ENCODE measurements at places on chromosomes 2 and 18. TPM values are rescaled to one million over a fixed set of nuclear protein-coding genes. Genes with fewer than 3 reads are reported as not detected.

The CFAP65 gene
- total RNA-seq = 0.05 TPM

The TXNDC2 gene
- total RNA-seq = not detected

The SIX3 gene
- not detected for total RNA-seq

The NPAS2 gene
- total RNA-seq = 38.3 TPM

The MTLN gene
- 46.4 TPM for total RNA-seq

The UPP2 gene
- not detected for total RNA-seq

The ASXL3 gene
- 1.7 TPM for total RNA-seq

The CROCC2 gene
- 0.05 TPM for total RNA-seq

The FOXD4L1 gene
- not detected for total RNA-seq

DNA sequence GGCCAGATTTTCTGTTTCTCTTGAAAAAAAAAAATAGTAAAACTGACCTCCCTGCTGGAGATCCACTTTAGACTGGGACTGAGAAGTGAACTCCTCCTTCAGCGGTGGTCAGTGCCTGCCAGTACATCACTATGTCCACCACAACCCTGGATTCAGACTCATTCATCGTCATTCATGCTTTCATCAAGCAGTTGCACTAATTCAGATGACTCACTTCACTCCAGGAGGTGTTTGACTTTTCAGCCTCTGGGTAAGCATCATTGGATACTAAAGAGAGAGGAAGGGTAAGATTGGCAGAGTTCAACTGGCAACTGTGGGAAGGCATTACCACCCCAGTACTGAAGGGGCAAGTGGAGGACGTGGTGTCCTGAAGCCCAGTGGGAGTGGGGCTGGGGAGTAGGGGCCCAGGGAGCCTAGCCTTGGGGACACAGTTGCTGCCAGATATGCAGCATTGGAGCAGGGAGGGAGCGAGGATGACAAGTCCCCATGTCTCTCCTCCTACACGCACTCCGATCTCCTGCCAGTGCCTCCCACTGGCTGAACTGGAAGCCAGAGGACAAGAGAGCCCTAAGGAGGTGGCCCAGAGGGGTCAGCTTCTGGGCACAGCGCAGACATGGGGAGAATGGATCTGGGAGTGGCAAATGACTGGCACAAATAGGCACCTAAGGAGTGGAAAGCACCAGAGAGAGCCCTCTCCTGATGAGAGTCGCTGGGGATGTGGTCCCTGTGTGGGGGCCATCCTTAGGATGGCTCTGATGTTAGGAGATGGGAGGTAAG is 111.1 kb downstream of the TGFA start:
- no peak for DNase-seq

GRCh38 chr2:238593678-238594077 is 167.0 kb downstream of the ASB1 start:
- DNase-seq = no peak

DNA sequence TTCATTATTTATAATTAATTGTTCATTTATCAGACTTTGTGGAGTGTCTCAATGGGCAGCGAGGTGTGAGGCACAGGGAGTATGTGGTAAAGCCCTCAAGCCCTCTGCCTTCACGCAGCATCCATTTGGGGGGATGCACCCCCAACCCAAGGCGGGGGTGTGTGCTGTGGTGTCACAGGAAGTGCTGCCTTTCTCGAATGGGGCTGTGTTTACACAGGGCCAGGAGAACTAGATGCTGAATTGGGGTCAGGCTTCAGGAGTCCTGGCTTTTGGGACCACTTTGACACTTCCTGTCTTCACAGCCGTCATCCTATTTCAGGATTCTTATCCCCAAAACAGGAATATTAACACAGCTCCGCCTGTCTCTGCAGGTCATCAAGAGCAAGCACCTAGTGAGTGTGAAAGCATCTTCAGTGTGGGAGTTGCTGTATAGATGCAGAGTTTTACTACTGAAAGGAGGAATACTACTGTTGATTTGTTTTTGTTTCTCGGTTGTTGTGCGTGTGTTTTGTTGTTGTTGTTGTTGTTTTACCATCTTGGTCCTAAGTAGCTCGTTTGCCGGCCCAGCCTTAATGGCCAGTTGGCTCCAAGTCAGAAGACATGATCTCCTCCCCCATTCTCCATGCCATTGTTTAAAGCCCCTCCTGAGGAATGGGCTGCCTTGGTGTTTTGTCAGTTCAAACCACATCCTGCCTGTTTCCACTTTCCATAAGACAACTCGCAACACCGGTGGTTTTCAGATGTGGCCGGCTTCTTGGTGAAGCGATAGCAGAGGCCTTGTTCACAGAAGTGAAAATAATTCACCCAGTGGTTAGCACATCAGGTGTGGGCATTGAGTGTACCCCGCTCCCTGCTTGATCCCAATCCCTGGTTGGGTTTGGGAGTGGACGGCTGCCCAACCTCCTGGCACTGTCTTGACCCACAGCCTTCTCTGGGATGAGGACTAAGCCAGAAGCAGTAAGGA is 221.3 kb downstream of the BCL2 start:
- DNase-seq = no peak

DNA sequence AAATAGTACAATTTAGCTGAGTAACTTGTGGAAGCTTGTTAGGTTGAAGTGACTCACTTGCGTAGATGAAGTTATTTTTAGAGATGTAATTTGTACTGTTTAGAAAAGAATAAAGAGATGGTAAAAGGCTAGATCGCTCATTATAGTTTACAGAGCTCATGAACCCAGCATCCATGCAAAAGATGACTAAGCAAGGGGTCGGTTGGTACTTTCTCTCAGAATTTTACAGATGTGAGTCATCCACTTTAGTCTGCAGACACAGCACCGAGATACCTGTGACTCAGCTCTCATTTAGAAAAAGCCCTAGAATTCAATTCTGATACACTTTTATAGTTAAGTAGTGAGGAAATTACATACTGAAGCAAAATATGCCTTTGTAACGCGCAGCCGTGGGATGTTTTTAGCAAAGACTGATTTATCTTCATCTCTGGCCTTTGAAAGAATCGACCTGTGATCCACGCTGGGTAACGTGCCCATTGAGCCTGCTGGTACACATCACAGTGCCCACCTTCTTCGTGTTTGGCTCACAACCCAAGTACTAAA is 116.5 kb upstream of the FOSL2 start:
- no peak for DNase-seq

GRCh38 chr2:58532641-58533040 is 291.5 kb upstream of the FANCL start:
- DNase-seq = no peak

DNA sequence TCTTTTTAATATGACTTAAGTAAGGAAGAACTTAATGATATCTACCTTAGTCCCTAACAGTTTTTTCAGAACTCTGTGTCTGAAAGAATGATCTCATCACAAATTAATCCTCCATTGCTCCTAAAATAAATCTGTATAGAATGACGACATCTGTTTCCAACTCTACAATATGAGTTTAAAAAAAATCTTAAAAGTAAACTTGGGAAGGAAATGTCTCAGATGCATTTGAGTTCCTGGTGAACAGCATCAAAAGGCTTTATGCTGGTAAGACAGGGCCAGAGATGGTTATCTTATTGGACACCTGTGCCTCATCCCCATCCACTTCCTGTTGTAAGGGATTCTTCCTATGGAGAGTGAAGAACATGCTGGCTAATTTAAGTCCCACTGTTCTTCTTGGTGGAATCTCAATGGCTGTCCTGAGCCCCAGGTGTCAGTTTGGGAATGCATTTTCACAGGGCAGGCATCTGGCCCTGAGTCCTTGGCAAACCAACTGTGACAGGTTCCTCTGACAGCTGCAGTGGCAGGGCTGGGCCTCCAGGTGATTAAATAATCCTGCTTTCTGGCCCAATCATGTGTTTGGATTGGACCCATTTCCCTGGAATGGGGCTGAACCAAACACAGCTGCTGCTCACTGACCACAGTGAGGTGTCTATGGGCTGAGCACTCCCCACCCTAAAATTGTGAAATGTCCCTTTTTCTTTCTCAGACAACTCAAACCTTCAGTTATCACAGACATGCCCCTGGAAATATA is 12.9 kb upstream of the NCKAP5 start:
- no peak for DNase-seq

GRCh38 chr2:7744827-7745226 is 827.6 kb downstream of the RNF144A start:
- no peak for DNase-seq

DNA sequence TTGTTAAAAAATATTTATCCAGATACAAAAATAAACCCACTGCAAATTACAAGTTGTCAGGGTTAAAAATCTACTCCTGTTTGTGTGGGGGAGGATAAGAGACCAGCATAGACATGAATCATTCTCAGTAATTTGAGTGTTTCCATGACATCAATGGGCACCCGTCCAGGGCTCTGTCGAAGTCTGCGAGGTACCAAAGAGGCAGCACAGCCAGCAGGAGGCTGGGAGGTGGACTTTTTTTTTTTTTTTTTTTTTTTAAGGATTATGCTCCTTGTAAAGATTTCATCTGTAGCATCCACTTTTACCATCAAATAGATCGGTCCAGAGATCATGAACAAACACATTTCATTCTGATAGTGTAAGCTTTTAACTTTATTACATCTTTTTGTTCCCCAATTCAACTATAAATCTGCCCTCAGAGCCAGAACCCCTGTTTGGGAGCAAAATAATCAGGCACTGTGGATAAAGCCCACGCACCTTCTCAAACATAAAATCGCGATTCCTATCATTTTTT is 182.0 kb downstream of the TCF4 start:
- peak; percentile 47 for DNase-seq

GRCh38 chr18:57447154-57447621 is 12.0 kb downstream of the ONECUT2 start:
- DNase-seq = no peak

GRCh38 chr18:5073026-5073944 is 123.8 kb downstream of the AKAIN1 start:
- DNase-seq = no peak

GRCh38 chr2:21288739-21289520 is 165.2 kb downstream of the TDRD15 start:
- no peak for DNase-seq

DNA sequence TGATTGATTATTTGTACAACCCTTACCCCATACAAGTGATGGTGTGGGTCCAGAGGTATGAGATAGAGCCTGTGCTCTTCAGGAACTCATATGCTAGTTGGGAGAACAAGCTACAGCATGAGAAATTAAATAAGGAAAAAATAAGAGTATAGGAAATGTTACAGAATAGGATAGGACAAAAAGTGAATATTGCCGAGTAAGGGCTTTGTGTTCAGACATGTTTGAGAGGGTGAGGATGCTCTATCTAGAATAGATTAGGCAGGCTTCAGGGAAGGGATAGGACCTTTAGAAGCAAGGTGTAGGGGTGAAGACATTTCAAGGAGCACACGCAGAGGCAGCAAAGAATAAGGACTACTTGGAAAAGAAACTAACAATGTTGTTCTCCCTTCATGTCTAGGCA is 17.8 kb downstream of the CCDC150 start:
- DNase-seq = no peak

- DNase-seq = no peak
Observed at GRCh38 chr2:176558574-176559140, 289.4 kb downstream of the MTX2 start.

GRCh38 chr2:9767656-9768281 is 75.5 kb upstream of the TAF1B start:
- DNase-seq = no peak

DNA sequence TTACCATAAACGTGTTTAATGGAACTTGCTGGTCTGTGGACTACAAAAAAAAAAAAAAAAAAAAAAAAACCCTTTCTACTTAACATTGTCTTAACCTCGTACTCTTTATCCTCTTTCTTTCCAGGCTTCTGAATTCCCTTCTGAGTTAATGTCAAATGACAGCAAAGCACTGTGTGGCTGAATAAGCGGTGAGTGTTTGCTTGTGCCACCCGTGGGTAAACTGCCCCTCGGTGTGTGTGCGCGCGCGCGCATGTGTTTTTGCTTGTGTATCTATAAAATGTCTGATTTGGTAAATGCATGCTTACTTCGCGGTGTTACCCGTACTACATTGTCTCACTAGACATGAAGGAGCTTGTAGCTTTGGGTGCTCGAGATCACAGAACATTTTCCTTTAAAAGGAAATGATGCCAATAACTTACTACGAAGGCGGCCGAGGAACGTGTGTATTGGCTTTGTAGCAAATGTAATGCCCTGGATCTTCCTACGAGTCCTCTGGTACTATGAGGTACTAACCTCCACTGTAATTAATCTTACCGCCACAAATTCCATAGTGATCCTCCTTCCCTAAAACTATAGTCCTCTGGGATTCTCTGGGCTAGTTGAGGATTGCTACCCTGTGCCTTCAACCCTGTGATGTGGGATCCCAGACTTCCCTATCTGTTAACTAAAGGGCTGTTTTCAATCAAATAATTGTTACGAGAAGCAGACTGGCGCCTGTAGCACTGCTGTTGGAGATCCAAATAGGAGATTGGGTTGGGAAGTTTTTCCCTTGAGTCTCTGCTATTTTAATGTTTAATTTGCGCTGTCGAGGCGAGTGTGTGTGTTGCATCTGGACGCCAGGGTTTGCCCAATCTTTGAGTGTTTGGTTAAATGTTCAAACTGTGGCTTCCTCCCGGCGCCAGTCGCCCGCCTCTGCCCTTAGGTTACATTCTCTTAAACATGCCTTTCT is 1.1 kb downstream of the ID2 start:
- DNase-seq = peak; percentile 61

GRCh38 chr2:37549598-37549997 is 121.8 kb downstream of the CDC42EP3 start:
- no peak for DNase-seq

DNA sequence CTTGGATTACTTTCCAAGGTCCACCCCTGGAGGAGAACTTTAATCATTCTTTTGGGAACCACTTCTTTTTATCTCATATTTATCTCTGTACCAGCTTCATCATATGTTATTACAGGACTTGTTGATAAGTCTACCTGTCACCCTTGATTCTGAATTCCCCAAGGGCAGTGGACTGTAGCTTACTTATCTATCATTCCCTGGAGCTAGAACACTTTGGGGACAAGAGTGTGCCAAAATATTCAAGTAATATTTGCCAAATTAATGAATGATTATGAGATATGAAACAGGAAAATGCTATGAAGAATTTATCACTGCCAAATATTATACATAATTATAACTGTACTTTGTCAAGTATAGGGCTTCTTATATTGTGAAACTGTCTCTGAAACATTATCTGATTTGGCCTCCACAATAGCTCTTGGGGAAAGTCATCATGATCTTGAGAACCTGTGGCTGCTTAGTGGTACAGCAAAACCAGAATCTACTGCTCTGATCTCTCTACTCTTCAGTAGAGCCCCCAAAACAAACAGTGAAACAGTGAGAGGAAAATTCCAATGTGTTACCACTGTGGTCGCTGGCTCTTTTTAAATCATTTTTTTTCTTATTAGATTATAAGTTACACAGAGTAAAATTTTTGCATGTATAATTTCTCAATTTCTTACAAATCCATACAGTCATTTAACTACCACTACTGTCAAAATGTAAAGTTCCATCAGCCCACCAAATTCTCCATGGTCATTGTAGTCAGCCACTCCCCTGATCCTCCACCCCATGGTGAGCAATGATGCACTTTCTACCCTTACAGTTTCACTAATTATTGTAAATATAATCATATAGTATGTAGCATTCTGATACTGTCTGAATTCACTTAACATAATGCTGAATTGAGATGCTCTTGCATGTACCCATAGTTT is 197.5 kb downstream of the PIEZO2 start:
- DNase-seq = no peak

- DNase-seq = no peak
Observed at GRCh38 chr2:65604246-65604645, 171.8 kb upstream of the SPRED2 start.

Measured in colonic mucosa (tissue), 4 donors.